ENCODE measurements at places on chromosomes 7 and 10.

GRCh38 chr7:23422909-23423308 is 47.4 kb downstream of the IGF2BP3 start:
- no peak for DNase-seq

GRCh38 chr10:1241322-1241890 is 185.2 kb downstream of the WDR37 start:
- no peak for DNase-seq

- no peak for DNase-seq
Observed at GRCh38 chr7:13110107-13110506, 422.7 kb downstream of the ARL4A start.

DNA sequence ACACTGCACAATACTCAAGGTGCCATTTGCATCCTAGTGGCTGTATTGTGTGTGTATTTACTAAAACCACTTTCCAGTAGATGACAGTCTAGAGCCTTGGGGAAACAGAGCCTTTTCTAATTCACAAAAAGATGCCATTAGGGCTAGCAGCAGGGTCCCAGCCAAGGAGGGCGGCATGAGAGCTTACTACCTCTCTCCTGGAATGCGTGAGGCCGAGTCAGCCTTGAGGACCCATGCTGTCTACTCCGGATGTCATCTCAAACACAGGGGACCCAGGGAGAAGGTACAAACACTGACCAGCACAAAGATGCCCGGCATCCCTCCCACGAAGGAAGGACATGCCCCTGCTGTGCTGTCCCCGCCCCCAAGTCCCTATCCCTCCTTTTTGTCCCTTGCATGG is 65.5 kb downstream of the CYCS start:
- DNase-seq, result no peak

DNA sequence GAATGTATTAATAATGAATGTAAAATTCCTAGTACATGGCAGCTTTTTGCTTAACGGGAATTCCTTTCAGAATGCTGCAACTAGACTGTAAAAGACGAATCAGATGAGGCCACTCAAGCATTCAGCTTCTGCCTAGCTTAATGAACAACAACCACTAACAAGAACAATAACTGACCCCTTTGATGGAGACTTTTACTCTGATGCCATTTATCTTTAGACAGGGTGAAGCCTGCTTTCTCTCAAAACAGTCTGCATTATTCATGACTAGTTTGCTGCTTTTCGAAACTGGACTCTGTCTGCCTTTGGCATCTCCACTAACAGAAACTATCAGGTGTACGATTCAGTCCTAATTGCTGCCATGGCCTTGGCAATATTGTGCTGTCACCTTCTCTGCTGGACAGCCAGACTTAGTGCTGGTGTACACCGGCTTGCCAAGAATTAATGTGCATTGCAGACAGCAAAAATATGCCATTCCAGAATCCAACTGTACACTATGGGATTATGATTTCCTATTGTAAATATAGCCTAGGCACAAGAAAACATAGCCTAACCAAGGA is 295.5 kb upstream of the CDC14C start:
- no peak for DNase-seq

GRCh38 chr10:127414024-127414423 is 135.1 kb upstream of the NPS start:
- no peak for DNase-seq

DNA sequence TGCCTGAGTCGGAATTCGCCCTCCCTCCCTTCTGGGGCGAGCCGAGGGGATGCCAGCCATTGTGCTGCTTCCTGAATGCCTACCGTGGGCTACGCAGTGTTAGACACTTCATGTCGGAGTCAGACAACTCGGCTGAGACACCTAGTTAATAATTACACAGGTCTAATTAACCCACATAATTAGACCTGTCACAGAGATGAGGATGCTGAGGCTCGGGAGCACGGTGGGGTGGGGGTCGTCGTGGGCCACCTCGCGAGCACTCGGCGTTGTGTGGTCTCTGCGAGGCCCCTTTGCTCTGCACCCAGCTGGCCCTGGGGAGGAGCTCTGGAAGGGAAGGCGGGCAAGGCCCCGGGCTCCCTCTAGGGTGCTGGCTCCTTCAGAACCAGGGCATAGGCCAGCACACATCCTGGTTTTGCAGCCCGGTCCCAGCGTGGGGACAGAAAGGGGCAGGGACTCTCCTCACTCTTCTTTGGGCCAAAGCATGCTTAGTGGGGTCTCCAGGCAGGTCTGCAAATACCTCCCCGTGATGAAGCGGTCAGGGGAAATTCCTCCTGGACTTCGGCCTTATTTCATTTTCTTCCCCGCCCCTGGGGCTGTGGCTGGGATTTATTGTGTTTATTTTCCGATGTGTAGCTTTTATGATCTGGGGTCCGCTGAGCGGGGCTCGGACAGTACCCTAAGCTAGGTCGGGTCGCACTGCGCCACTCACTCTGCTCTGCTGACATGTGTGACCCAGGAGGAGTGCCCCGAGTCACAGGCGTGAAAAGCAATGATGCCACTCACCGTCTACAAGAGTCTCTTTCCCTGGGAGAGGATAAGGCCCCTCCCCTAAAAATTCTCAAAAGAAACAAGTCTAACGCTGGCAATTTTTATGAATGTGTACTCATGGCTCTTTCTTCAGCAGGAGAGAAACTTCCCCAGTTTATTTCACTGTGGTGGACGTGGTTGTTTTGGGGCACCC is 4.9 kb upstream of the FOXL3 start:
- no peak for DNase-seq

DNA sequence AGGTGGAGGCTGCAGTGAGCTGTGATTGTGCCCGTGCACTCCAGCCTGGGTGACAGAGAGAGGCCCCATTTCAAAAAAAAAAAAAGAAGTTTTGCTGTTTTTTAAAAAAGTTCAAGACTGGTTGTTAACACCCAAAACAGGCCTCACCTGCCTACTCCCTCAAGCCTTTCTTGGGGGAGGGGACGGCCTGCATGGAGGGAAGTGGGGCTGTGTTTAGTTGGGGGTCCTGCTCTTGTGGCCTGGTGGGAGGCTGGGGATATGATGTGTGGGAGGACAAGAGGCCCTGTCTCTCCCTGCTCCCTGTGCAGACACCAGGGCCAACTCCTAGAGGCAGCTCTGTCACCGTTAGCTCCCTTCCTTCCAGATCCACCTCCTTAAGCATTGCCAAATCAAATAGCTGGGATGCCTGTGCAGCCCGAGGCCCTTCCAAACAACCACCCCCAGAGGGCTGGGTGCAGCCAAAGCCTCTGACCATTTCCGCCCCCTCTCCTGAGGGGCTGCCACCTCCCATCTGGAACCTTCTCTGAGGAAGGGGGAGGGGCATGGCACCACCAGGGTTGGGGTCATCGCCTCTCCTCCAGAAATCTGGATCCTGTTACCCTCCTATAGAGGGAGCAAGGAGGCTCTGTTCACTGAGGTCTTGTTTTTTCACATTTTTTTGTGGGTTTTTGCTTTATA is 32.9 kb upstream of the ANKRD2 start:
- DNase-seq, result peak; percentile 81

DNA sequence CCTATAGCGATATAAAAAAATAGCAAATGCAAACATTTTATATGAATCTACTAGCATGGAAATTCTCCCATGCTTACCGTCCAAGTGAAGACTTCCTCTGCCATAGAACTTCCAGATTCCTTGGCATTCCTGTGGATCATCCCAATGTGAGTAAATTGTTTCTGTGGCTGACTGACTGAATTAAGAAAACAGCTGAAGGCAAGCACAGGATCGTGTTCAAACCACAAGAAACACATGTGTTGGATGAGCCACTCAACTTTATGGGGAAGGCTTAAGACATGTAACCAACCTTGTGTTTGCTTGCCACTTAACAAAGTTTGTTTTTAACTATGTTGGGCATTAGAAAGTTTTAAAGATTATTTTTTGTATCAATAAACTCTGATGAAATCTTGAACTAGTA is 2.6 kb upstream of the MYPN start:
- peak; percentile 96 for DNase-seq

DNA sequence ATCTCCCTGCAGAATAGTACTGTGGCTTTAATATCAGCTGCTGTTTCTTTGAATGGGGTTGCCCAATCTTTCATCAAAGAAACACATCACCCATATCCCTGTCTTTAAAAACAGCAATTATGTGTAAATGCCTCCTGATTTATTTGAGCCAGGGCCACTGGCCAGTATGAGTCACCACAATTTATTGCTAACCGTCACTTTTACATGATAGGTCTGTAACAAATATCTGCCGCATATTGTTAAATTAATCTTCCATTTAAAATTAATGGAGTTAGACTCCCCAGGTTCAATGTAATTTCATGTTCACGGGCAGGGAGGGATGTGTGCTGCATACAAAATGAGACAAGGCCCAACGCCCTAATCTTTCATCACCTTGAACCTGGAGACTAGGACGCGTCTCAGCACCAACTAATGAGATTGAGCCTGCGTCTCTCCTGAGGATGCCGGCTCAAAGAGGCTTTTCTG is 673.4 kb downstream of the AUTS2 start:
- DNase-seq, result peak; percentile 40

DNA sequence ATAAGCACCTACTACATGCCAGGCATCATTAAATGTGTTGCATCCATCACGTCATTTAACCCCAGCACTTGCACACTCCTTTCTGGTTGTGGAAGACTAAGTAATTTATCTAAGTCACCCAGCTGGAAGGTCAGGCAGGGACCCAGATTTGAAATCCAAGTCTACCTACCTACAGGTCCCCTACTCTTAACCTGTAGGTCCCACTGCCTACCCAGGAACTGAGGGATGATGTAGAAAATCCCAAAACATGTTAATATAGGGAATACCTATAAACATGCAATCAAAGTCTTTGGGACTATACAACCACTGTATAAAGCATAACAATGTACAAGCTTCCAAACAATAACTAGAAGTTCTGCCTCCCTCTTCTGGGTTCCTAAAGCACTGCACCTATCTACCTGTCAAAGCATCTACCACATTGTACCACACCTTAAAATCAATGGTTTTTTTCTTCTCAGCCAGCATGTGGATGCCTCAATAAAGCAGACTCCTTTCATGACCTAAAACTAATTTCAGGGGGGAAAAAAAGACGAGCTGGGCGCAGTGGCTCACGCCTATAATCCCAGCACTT is 5.6 kb downstream of the IL6 start:
- no peak for DNase-seq

DNA sequence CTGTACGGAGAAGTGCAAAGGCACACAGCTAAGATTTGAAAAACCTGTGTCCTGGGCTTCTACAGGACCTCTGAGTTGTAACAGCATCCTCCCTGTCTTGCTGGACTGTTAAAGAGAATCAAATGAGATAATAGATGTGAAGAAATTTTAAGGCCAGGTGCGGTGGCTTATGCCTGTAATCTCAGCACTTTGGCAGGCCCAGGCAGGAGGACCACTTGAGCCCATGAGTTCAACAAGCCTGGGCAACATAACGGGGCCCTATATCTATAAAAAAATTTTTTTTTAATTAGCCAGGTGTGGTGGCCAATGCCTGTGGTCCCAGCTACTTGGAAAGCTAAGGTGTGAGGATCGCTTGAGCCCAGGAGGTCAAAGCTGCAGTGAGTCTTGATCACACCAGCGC is 2.9 kb upstream of the ARHGAP21 start:
- no peak for DNase-seq
